Pulmonary artery endothelial cell (primary cell): ENCODE measurements at places on chromosomes 6 and 20. TPM values are rescaled to one million over a fixed set of nuclear protein-coding genes. Genes with fewer than 3 reads are reported as not detected.

TRIM15 gene
- not detected in 2 replicates for total RNA-seq

BFSP1 gene
- 2.4 and 2.9 TPM in 2 replicates for total RNA-seq

ZNF133 gene
- total RNA-seq, result 16.2 and 16.7 TPM in 2 replicates

OXT gene
- total RNA-seq, result not detected in 2 replicates

B3GALT4 gene
- 2.8 and 4.7 TPM in 2 replicates for total RNA-seq

EYA4 gene
- total RNA-seq, result 0.07 TPM in 1 of 2 replicates, not detected in the other

PLEKHG1 gene
- 38.9 and 50.0 TPM in 2 replicates for total RNA-seq

ADGRG6 gene
- total RNA-seq, result 10.0 and 14.5 TPM in 2 replicates

C4B gene
- 0.66 and 1.0 TPM in 2 replicates for total RNA-seq

QKI gene
- 195 and 265 TPM in 2 replicates for total RNA-seq

DBNDD2 gene
- 12.6 and 17.3 TPM in 2 replicates for total RNA-seq

RAET1L gene
- not detected in 2 replicates for total RNA-seq

TREML2 gene
- not detected in 2 replicates for total RNA-seq

LY6G5C gene
- 0.86 and 0.88 TPM in 2 replicates for total RNA-seq

OTOR gene
- not detected in 2 replicates for total RNA-seq

SLC17A3 gene
- total RNA-seq, result not detected in 2 replicates

NOX3 gene
- not detected in 2 replicates for total RNA-seq

SLC22A2 gene
- not detected in 2 replicates for total RNA-seq

BEND3 gene
- total RNA-seq, result 2.0 and 3.5 TPM in 2 replicates

CST5 gene
- total RNA-seq, result not detected in 2 replicates

TP53TG5 gene
- not detected in 2 replicates for total RNA-seq

CPNE5 gene
- total RNA-seq, result 6.9 and 7.5 TPM in 2 replicates

DDX43 gene
- total RNA-seq, result 0.14 and 0.33 TPM in 2 replicates

ROMO1 gene
- total RNA-seq, result 110 and 266 TPM in 2 replicates
